ENCODE measurements at places on chromosomes 3 and 15.

GRCh38 chr3:183958775-183959174 is 58.9 kb downstream of the ABCC5 start:
- no peak for DNase-seq

DNA sequence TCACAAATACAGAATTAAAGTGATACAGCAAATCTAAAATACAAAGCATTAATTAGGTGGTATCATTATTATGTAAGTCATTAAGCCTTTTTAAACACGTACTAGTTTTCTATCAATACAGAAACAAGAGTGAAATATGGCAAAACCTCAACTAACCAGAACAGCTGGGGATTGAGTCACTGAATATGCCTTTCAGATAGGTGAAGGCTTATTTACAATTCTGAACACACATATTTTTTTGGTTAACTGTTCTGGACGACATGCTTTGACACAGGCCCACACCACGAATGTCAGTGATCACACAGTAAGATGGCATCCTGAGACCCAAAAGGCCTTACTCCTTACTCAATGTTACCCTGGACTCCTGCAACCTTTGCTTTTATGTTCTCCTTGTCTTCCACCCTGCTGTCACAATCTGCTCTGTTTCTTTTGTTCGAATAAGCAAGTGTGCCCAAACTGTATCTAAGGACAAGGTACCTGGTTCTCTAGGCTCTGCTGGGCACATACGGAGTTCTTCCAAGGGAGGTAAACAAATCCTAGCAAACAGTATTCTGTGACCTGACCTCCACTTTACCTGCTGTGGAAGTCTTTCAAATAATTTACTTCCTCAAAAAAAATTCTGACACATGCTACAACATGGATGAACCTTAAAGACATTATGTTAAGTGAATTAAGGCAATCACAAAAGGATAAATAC is 7.0 kb downstream of the SFMBT1 start:
- DNase-seq = no peak

GRCh38 chr3:12903000-12903800 is 61.8 kb upstream of the RPL32 start:
- DNase-seq = no peak

DNA sequence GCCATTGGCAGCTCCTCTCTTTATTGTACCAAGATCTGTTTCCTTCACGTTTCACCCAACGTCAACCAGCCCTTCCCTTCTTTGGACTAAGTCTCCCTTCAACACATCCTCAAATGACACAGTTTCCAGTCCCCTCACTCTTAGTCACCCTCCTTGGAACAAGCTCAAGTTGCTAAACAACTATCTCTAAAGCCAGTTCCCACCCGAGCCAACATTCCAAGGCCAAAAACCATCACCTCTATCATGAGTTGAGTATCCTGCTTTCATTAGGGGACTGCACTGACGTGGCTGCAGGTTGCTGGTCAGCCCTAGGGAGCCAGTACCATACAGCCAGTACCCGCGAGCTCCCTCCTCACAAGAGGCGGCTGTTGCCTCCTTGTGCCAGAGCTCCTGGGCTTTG is 73.8 kb downstream of the LIPC start:
- DNase-seq = no peak

GRCh38 chr3:160005004-160005403 is 16.4 kb downstream of the IL12A start:
- DNase-seq = peak; percentile 55

DNA sequence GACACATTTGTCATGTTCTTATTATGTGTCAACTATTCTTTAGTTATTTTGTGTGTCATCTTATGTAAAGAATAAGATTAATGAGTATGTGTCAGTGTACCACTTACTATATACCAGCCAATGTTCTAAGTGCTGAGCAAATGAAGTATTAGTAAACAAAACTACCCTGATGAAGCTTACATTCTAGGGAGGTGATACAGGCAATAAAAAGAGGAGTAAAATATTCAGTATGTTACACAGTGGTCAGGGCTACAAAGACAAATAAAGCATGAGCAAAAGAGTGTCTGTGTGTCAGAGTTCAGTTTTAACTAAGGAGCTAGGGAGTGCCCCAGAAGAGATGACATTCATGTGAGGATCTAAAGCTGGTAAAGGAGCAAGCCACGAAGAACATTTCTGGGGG is 79.1 kb downstream of the TRPC1 start:
- DNase-seq = no peak

DNA sequence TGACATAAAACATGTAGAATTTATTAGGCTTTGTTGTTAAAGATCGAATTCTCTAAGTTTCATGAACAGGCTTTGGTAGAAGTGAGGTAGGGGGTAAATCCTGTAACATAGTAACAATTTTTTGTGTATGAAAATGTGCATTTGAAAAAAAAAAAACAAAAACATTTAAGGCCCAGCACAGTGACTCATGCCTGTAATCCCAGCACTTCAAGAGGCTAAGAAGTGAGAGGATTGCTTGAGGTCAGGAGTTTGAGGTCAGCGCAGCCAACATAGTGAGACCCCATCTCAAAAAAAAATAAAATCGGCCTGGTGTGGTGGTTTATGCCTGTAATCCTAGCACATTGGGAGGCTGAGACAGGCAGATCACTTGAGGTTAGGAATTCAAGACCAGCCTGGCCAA is 26.8 kb upstream of the PPP4R2 start:
- no peak for DNase-seq

GRCh38 chr15:21271566-21271965 is 168.7 kb downstream of the POTEB3 start:
- DNase-seq = no peak

DNA sequence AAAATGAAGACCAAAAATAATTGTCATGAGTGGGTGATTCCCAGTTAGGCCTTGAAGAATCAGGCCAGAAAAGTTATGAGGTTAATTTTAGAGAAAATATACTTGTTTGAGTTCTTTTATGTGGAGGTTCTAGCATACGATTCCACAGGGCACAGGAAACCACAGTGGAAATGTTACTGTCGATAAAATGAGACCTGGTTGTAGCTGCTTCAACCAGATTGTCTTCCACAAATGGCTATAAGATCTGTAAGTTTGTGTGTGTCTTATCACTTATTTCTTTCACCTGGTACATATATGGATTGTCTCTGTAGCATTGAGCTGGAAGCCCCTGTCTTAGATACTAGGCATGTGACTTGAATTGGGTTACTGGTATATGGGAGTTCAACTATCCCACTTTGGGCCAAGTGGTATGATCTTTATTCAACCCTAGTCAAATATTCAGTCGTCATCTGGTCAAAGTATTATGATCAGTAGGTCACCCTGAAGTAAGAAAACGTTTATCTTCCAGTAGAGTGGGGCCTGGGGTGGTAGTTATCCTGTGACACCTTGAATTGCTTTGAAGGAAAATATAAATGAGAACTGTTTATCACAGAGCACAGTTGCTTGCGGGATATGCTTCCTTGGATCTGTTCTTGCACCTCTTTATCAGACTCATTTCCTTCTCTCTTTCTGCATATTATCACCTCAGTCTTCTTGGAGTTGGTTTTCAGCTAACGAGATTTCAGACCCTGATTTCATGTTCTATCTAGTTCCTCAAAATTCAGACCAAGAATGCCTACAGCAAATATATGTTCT is 21.5 kb upstream of the ZNF609 start:
- DNase-seq = no peak

DNA sequence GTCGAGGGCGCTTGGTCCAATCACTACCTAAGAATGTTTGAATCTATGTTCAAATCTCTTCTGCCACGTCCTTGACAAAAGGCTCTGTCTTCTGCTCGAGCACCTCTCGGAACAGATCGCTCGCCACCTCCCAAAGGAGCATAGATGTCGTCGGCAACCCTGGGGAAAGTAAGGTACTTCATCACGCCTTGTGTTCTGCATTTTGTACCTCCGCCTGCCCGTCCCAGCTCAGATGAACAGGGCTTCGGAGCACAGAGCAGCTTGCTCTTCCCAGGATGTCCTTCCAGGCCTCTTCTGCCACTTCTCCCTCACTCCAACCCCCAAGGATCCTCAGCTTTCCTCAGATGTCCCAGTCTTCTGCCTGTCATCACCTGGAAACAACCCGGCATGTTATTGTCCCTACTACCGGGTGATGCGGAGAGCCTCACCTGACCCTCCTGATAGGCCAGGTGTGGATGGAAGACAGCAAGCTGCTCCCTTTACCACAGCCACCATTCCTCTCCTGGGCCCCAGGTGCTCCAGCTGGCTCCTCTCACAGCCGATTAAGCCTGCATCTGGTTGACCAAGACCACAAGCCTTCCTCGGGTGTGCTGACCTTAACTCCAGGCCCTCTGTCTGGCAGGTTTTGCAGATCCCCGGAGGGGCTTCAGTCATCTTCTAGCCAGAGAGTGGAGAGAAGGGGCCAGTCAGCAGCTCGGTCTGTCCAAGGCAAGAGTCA is 270.5 kb downstream of the FAM43A start:
- DNase-seq = no peak

GRCh38 chr3:102038477-102039142 is 189.3 kb downstream of the NFKBIZ start:
- peak; percentile 96 for DNase-seq

GRCh38 chr3:8761866-8762265 is 7.5 kb downstream of the OXTR start:
- no peak for DNase-seq

- DNase-seq = no peak
These were observed 1158.9 kb upstream of the EPHA6 start for GRCh38 chr3:95655363-95655986.

DNA sequence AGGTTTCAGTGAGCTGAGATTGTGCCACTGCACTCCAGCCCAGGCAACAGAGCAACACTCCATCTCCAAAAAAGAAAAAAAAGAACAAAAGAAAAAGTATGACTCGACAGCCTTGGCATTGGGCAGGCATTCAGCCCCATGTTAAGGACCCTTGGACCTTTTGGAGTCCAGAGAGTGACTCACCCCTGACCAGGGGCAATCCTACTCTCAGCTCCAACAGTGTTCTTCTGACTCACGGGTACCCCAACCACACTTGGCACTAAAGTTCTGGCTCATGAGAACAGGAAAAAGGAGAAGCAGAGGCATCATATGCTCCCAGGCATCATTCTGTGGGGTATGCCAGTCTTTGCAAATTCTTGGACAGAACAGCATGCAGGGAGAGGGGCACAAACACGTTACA is 252.4 kb upstream of the HES1 start:
- no peak for DNase-seq

- DNase-seq = no peak
These were observed 22.3 kb downstream of the CFAP161 start for GRCh38 chr15:81156324-81156723.

GRCh38 chr3:44962621-44963393 is 13.2 kb downstream of the ZDHHC3 start:
- no peak for DNase-seq

DNA sequence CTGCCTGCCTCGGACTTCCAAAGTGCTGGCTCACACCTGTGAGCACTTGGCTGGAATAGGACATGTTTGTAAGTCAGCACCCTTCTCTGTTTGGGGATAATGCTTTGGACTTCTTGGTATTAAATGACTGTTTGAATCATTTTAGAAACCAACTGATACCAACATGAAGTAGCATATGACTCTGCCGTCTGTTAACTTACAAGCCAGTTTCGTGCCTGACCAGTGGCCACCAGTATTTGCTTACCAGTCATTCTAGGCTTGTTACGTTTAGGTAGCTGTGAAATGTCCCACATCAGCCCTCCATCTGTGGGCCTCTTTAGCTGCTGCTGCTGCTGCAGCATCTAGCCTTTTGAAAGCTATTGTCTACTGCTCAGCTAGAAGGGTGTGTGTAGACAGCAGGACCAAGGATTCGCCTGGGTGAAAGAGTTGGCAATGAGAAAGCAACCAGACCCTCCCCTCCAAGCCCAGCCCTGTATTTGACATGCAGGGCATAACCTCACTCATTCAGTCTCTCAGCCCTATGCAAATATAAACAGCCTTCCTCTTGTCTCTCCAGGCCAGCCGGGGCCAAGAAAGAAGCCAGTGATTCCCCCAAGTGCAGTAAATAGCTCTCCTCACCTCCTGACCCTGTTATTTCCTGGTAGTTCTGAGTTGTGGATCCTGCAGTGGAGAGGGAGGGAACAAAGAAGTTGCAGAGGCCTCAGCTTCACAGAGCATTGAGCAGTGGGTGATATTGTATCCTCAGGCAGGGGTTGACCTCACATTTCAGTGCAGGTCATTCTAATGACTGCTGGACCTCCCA is 51.0 kb downstream of the NKIRAS1 start:
- no peak for DNase-seq

GRCh38 chr15:60392601-60392985 is 5.2 kb downstream of the ANXA2 start:
- no peak for DNase-seq

DNA sequence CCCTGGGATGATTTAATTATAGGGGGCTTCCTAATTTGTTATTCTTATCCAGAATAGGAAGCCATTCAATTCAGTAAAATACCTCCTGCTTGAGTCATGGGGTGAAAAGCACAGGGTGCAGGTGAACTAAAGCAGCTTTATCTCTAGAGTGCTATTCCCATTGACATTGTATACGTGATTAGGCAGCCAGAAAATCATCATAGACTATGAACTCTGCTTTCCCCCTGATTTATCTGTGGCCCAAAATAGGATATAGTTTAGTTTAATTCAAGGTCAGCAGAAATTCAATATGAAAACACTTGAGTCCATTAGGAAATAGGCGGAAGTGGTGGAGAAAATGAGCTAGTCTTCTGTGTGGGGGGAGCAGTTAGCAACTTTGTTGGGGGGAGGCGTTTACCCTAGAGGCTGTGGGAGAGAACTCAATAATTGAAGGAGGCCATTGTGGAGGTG is 18.2 kb upstream of the PRKCI start:
- no peak for DNase-seq

- no peak for DNase-seq
These were observed 49.7 kb upstream of the RBSN start for GRCh38 chr3:15148614-15149013.
